ENCODE measurements at places on chromosomes 7 and 10.

DNA sequence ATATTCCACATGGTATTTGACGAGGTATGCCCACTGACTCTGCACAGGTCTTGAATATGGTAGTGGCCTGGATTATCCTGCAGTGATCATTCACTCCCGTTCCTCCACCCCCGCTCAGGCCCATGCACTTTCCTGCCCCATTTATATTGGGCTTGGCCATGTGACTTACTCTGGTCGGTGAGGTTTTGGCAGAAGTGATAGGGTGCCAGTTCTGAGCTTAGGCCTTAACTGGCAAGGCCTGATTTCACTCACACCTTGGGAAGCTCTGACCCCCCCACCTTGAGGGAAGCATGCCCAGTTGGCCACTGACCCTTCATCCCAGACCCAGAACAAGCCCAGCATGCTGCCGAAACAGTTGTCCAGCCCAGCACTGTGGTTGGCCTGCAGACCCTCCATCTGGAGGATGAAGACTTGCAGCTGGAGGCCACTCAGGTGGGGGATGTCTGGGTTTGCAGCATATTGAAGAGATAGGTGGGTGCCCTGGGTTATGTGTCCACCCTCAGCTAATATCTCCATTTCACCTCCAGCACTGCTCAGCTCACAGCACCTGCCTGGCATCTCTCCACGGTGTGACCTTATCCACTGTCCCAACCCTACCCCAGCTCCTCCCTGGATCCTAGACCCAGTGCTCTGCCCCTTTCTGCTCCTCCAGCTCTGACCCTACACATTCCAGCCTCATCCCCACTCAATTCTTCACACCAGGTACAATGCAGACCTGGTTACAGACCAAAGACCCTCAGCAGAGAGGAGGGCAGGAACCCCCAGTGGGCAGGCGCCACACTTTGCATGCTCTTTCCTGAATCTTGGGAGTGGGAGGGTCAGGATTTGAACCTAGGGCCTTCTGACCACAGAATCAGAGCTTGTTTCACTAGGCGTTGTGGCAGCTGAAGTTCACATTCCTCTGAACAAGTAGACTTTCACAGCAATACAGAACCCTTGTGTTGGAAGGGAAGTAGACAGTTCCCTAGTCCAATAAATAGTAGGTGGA, 138.1 kb upstream of the CHST15 start:
- no peak for DNase-seq

DNA sequence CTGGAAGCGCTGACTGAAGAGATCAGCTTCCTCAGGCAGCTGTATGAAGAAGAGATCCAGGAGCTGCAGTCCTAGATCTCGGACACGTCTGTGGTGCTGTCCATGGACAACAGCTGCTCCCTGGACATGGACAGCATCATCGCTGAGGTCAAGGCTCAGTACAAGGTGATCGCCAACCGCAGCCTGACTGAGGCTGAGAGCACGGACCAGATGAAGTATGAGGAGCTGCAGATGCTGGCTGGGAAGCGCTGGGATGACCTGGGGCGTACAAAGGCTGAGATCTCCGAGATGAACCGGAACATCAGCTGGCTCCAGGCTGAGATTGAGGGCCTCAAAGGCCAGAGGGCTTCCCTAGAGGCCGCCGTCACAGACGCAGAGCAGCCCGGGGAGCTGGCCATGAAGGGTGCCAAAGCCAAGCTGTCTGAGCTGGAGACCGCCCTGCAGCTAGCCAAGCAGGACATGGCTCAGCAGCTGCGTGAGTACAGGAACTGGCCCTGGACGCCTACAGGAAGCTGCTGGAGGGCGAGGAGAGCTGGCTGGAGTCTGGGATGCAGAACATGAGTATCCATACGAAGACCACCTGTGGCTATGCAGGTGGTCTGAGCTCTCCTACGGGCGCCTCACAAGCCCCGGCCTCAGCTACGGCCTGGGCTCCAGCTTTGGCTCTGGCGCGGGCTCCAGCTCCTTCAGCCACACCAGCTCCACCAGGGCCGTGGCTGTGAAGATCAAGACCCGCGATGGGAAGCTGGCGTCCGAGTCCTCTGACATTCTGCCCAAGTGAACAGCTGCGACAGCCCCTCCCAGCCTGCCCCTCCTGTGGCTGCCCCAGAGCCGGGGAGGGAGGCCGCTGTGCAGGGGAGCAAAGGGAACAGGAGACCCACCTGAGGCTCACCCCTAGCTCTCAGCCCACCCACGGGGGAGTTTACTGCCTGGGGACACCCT, 24.9 kb upstream of the AMPH start:
- no peak for DNase-seq

- DNase-seq = no peak
Measured at GRCh38 chr7:155685791-155686160, 41.3 kb downstream of the RBM33 start.

DNA sequence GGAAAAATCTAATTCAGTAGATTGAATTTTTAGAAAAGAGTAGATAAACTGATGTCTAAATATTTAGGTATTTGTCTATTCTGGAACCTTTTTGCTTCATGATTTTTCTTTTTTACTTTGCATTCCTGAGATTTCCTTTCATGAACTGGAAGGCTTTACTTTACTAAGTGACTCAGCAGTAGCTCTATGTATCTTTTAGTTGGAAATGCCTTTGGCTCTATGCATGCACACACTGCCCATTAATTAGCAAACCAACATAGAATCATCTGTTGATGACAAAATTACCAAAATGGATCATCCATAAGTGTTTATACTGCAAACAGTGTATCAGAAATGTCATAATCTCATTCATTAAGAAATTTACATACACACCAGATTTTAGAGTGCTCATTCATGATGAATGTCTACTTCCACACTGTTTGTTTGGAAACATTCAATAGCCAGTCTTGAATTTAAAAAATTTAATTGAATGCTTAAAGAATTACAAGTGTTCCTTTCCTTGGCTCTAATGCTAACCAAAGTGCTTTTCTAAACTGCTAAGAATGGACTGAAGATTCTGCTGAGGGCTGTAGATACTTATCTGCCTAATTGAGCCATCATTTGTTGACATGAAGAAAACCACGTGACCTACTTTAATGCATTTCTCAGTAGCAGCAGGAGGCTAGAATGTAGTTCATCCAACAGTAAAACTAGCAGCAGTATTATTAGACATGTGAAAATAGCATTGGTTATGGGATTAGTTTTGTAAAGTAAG, 282.0 kb downstream of the ADK start:
- DNase-seq = no peak

DNA sequence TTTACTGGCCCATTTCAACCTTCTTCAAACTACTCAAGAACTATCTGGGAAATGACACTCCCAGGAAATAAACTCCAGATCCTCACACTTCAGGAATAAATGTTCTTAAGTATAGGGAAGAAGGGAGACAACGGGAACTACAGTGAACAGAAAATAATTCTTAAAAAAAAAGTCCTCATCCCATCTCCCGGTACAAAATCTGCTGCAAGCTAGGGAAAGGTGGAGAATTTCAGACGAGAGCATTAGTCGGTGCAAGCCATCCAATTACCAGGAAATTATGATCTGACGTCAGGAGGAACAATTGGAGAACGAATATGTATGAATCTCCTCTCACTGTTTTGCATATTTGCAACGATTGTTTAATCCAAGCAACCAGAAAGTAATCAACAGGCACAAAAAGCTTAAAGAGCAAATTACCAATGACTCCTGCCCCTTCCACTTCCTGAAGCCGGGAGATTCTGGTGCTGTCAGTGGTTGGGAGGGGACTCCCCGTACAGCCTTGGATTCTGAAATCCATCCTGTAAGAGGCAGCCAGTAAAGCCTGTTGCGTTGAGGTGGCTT, 15.1 kb upstream of the GATA3 start:
- no peak for DNase-seq
